Amygdala (tissue), 56 donors: ENCODE measurements at places on chromosomes 13 and 19.

DNA sequence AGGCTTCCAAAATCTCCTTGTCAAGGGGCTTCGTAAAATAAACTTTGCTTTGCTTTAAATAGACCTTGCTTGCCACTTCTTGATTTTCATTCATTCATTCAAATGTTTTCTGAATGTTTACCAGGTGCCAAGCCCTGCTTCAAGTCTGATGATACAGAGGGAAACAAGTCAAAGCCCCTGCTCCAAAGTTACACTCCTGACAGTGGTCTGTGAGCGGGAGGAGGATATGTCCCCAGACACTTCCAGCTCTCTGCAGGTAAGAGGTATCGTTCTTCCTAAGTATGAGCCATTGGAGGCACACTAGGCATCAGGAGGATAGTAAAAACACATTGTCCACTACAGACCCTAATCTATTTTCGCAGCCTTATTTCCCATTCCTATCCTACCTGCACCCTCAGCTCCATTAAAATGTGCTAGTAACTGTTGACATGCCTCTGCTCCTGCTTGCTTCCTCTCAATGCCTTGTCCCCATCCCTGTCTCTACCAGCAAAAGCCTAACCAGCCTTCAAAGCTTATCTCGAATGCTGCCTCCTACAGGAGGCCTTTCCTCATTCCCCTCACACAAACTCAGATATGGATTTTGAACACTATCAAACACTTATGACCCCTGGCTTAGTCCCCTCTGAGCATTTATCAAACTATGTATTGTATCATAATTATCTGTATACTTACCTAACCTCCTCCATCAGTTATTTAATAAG, 6.2 kb upstream of the WBP4 start:
- no peak for DNase-seq

DNA sequence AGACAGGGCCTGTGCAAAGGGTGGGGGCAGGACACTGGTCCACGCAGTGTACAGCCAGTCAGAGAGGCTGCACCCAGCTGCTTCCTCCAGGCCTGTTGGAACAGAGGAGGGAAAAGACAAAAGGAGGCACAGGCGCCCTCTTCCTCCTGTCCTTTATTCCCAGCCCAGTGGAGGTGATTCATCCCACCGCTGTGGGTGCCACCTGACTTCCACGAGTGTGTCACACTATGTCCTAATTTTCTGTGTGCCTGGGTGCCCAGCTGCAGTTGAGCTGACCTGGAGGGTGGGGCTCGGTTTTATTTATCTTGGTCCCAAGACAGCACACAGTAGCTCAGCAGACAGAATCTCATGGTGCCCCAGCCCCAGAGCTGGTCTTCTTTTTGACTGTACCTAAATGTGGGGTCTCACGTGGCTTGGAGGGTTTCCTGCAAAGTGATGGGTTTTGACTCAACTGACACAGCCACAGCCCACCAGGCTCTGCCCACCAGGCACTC, 9.0 kb downstream of the EPS15L1 start:
- no peak for DNase-seq

DNA sequence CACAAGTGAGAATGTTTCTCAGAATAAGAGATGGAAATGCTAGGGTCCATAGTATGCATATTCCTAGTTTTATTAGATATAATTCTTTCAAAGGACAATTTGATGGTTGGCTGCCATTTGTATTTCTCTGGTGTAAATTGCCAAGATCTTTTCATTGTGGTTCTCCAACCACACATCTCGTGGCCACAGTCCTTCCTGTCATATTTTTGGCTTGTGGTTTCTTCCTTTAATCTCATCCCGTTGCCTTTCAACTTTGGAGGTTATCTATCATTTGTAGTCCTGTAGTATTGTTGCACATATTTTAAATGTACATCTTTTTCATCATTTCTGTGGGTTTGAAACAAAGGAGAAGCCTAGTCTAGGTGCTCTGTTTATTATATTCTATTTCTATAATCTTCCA, 61.2 kb downstream of the WASF3 start:
- no peak for DNase-seq

GRCh38 chr13:38880397-38880796, 110.2 kb downstream of the STOML3 start:
- no peak for DNase-seq

GRCh38 chr13:105952973-105953290, 582.5 kb downstream of the EFNB2 start:
- no peak for DNase-seq

GRCh38 chr19:19170053-19170872, at the start of gene MEF2B:
Gene MEF2B (minus strand): TSS chr19:19170263. CDS start chr19:19150735, 19,528 bp downstream.
- DNase-seq = peak; percentile 4

DNA sequence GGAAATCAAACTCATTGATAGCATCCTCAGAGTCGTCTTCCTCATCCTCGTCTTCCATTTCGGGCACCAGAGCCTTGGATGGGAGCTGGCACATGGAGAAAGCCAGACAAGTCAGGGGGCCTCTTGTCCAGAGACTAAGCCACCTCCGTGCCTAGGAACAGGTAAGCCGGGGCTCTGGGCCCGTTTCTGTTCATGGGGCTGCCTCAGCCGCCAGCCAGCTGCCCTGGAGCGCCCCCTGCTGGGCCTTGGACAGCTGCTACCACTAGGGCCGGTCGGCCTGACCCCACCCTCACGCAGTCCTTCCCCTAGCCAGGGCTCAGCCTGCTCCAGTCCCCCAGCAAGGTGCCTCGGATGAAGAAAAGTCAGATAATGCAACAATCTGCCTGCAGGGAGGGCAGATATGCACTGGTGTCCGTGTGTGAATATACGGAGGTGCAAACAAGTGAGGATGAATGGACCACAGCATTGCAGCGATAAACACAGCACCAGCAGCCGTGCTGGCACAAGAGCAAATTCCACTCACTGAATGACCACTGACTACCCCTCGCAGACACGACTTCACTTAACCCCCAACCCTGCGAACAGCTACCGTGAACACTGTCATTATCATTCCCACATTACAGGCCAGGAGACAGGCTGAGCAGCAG, 11.9 kb upstream of the PRKD2 start:
- DNase-seq = peak; percentile 29

DNA sequence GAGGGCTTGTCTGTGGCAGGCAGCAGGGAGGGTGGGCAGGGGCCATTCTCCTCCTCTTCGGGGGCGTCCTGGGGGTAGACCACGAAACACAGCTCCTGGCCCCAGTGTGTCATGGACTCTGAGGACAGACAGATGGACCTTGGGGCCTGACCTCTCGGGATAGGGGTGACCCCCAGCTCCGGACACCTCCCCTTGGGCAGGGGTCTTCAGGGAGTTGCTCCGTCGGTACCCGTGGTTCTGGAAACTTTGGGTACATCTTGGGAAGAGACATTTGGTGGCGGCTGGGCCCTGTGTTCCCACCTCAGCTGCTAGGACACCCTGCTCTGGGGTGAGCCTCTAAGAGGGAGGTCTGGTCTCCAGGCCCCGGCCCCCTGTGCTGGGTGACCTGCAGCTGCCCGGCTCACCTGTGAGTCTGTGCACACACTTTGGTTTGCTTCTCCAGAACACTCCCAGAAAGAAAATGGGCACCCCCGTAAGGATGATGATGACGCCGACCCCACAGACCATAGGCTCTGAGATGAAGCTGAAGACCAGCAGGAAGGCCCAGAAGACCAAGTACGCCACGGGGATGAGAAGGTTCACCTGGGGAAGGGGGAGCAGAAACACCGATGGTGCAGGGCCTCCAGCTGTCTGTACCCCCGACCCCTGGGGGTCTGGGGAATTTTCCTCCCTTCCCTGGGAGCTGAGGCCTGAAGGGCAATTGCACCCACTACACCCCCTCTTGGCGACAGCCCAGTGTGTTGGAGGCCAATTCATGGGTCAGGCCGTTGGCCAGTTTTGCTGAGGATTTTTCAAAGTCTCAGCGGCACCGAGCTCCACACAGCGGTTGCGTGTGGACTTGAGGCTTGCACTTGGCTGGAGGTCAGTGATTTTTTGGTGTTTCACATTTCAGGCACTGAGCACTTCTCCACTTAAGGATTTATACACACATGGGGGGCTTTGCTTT, 15.0 kb downstream of the LRP3 start:
- DNase-seq = no peak

DNA sequence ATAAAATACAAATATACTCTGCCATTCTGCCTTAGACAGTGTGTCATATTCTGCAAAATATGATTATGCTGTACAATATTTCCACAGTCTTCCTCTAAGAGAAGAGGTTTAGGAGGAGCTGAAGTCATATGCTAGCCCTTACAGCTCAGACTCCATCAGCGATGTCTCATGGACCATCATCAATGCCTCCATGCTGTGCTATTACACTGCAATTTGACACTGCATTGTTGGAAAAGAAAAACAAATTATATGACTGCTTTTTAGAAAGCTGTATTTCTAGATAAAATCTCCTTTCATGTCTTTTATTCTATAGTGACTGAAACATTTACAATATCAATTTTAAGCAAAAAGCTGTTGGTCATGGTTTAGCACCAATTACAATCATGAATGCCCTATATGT, 1089.4 kb upstream of the MIR17HG start:
- no peak for DNase-seq

- DNase-seq = no peak
Measured at GRCh38 chr13:76991432-76991795, 467 bp upstream of the CLN5 start.

- no peak for DNase-seq
Measured at GRCh38 chr19:56113074-56113632, 7.9 kb downstream of the ZNF787 start.

GRCh38 chr19:54389553-54389952, 24.8 kb upstream of the LAIR1 start:
- DNase-seq = no peak

- DNase-seq = no peak
Measured at GRCh38 chr13:45674908-45675307, 27.2 kb upstream of the CBY2 start.

DNA sequence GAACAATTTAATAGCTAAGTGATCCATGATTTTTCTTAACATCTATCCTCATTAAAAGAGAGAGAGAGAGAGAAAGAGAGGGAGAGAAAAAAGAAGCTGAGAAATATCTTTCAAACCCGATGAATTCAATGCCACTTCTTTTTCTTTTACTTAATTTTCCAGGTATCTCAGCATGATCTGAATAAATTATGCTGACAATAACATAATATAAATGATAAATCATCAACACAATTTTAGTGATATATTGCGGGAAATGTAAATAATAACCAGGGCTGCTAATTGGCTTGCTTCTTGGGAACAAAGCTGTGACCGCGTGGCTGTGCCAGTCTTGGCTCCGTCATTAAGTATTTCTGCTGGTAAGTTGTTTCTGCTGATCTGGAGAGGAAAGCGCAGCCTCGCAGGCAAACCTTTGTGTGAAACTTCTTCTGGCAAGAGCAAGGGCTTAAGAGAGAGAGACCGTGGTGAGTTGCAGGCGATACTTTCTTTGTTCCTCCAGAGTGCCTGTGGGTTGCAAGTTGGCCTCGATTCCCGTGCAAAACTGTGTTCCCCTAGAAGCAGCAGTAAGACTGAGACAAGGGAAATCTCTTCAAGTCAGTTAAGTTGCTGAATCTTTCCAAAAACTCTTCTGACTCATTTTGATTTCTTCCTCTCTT, 489.1 kb upstream of the TSHZ3 start:
- DNase-seq = peak; percentile 28
